ENCODE measurements at places on chromosomes 12 and 14.

DNA sequence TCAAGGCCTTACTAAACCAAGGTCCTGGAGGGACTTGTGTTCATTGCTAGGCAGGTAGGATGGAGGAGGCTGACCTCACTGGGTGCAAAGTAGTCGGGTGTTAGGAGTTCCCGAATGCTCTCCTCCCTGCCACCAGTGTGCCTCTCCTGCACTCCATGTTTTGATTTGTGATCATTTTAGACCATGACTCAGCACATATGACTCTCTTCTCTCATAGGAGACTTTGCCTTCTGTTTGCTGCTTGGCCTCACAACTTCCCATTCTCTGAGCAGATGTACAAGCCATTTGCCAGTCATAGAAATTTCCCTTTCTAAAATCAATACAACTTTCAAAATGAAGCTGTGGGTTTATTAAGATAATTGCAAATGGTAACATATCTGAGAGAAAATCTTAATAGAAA lies 46.6 kb upstream of the LRIG3 start:
- no peak for DNase-seq

DNA sequence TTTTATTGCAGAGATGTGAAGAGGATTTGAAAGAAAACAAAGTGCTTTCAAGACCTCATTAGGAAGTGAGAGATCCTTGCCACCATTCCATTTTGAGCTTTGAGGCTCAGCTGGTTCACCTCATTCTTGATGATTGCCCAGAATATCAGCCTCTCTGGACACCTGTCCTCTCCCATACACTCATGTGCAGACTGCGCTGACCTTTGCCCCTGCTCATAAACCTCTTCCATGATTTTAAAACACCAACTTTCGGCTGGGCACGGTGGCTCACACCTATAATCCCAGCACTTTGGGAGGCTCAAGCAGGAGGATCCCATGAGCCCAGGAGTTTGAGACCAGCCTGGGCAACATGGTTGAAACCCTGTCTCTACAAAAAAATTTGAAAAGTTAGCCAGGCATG lies 8.9 kb downstream of the COX14 start:
- no peak for DNase-seq

GRCh38 chr12:91225316-91225715 lies 42.7 kb upstream of the DCN start:
- DNase-seq: no peak

DNA sequence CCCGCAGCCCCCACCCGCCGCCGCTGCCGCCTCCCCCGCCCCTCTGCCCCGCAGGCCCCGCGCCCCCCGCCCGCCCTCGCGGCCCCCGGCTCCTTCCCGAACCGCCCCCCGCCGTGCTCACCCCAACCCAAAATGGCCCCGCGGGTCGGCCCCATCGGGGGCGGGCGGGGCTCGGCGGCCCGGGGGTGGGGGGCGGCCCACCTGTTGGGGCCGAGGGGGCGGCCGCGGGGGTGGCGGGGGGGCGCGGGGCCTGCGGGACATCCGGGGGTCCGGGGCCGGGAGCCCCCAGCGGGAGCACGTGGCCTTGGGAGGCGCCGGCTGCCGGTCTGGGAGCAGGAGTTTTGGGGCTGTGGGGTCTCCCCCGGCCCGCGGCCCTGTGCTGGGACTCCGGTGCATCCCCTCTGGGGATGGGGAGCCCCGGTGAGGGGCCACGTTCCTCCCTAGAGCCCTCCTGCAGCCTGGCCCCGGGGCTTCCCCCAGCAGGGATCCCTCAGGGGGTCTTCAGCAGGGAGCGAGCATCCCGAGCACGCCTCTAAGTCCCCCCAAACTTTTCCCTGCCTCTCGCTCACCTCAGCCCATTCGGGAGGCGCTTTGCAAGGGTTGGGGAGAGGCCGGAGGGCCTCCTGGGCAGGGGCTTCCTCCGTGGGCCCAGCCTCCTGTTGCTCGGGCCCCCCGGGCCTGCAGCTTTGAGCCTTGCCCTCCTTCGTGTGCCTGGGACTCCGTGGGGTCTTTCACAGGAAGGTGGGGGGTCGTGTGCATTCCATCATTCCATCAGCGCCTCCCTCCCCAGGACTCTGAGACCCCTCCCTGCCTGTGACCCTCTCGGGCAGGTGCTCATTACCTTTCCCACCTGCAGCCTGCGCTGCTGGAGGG lies 710 bp downstream of the MTA1 start:
- DNase-seq: no peak

- DNase-seq: no peak
Observed at GRCh38 chr14:65805113-65805473, 392.6 kb downstream of the FUT8 start.

GRCh38 chr12:2460051-2460670 lies 334.6 kb upstream of the FKBP4 start:
- no peak for DNase-seq

DNA sequence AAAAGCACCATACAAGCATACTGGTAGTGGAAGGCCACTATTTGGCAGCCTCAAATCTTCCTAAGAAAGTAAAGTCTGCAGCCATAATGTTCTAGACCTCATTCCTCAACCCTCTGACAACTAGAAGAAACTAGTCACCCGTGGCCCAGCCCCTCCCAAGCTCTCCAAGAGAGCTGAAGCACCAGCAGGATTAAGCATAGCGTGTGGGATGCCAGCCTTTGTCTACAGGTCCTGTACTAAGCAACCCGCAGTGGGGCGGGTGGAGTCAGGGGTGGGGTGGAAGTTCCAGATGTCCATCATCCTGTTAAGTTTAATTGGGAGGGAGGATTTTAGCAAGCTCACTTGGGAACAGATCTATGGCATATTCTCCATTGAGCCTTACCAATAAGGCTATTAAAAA lies 14.2 kb downstream of the SLC11A2 start:
- no peak for DNase-seq

DNA sequence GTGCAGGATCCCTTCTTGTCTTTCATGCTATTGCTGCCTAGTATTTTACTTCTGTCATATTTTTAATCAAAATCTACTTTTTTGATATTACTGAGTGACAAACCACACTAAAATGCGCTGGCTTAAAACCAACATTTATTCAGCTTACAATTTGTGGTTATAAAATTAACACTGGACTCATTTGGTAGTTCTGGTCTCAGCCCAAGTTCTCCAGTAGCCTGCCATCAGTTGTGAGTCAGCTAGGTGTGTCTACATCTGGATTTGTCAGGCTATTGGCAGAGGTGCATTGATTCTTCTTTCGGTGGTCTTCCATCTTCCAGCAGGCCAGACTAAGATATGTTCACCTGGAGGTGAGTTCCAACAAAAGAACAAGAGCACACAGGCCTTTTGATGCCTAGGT lies 765.1 kb upstream of the FBXO33 start:
- no peak for DNase-seq

DNA sequence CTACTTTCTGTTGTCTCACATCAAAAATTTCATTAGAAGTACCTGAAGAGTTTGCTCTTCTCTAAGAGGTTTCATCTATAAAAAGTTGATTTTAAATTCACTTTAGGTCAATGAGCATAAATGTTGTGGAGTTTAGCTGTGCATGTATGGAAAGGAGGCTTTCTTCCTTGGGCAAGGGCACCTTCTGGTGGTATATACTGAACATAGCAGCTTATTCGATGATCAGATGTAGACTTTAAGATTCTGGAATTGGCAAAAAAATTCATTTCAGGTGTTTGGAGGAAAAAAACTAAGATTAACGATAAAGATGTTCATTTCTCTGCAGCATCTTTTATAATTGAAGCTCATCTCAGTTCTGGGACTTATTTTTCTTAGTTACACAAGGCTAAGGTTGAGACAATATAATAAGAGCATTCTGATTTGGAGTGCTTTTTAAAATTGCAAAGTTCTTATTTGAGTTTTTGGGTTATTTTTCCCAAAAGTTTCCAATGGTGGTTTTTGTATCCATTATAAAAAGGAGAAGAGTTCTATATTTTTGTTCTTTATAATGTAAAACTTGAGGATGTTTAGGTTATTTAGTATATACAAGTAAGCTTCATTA lies 46.8 kb downstream of the TMEM117 start:
- peak; percentile 64 for DNase-seq

DNA sequence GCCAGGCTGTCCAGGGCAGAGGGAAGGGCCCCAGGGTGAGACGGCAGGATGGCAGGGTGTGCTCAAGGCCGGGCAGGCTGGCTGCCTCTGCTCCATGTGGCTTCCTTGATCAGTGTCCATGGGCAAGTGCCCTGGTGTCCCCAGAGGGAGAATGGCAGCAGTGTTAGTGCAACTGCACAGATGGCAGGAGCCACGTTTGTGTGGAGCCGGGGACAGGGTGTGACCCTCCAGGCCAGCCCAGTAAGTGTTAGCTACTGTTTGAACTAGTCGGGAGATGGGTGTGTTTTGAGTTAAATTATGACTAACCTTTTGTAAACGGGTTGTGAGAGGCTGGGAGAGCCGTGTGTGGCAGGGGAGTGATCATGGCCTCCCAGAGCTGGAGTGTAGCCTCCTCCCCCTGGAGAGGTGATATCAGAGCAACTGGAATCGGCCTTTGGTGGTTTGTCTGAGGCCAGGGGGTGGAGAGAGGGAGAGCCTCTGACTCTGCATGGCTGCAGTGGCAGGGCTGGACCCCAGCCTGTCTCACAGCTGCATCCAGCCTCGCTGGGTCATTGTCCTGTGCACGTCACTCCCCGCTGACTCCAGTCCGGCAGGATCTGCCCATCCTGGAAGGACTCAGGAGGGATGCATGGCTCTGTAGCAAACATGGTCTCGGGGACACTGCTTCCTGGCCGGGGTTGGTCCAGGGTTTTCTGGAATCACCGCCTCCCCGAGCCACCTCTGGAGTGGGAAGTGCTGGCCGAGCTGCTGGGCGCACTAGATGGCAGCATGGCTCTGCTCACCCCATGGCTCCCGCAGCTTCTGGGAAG lies 27.8 kb downstream of the AACS start:
- no peak for DNase-seq

DNA sequence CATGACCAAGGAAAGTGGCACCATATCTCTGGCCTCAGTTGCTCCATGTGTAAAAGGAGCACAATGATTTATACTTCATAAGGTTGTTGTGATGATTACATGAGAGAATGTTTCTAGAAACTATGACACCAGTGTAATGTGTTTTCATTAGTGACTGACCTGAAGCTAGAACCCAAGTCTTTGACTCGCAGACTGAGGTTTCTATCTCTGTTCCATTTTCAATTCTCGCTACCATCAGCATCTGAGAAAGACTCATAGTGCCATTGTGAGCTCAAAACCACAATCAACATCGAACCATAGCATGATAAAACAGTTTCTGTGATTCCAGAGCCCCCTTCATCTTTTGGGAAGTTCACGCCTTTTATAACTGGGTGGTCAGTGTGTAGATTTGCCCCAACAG lies 53.8 kb downstream of the STAB2 start:
- no peak for DNase-seq

GRCh38 chr14:26974965-26975364 lies 377.1 kb upstream of the NOVA1 start:
- no peak for DNase-seq

DNA sequence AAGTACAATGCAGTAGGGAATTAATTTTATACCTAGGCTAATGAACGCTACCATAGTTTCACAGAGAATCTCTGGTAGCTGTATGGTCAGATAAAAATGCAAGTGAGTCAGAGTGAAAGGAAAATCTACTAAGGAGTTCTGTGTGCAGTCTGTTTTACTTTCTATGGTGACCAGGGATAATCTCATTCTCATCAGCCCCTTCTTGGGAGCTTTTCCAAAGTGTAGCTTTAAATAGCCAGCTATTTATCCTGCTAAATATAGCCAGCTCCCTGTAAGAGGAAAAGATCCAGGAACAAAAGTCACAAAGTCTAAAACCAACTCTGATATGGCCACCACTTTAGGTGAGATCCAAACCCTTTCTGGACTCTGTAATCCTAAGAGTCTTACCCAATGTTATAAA lies 75.5 kb downstream of the TMEM116 start:
- no peak for DNase-seq
